ENCODE measurements at places on chromosomes 4 and X.

GRCh38 chrX:150223176-150224015 is 139.7 kb upstream of the MAMLD1 start:
- DNase-seq, result no peak

DNA sequence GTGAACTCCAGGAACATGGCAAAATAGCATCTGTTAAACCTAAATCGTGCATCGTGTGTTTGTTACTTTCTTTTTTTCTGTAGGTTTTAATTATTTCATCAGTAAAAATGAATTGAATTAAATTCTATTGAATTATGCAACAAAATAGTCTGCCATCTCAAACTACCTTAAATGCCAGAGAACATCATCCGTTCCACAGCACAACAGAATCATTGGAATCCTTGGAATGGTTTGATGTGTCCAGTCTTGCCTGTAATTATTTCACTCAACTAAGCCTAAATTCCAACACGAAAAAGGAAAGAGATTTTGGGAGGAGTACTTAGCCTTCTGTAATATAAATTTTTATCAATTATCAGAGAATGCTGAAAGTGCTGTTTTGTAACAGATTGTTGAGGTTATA is 17.1 kb upstream of the SLC7A11 start:
- no peak for DNase-seq

DNA sequence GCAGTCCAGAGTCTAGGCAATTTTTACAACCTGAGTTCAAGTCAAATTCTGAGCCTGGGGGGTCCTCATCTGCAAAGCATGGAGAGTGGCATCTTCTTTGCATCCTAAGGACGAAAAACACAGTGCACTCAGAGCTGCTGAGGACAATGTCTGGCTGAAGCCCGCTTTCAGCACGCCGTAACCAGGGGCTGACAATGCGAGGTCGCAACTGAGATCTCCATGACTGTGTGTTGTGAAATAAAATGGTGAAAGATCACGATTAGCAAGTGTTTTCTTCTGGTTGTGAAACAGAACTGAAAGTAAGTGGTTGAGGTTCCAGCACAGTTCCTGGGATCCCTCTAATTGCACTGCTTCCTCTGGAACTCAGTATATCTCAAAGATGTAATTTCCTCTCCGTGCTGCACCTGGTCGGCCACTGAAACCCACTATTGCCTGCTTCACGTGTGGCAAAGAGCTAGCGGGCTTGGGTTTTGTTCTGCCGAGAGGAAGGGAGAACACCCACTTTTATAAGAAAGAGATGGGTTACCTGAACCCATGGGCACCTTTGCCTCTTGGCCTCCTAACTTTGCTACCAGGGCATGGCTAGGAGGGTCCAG is 7.7 kb upstream of the F11 start:
- DNase-seq, result no peak

DNA sequence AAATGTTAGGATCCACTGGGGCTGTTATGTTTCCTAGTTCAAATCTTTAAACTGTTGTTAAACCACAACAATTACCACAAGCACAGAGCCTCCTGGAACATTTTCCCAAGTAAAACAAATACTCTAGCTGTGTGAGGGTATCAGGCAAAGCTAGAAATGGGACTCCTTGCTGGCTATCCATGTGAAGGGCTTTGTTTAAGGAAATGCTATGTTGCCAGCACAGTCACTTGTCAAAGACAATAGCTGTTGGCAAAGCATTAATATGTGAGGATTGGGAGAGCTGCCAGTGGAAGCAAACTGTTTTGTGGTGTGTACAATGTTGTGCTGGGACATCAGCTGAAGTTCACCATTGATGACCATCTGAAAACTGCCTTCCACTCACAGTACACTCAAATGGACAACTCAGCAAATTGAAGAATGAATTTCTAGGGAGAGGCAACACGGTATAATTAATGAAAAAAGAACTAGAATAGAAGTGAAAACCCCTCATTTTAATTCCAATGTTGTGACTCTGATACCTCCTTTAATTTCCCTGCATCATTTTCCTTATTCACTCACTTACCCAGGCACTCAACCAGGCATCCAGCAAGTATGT is 100.8 kb downstream of the ANXA3 start:
- DNase-seq, result peak; percentile 68

DNA sequence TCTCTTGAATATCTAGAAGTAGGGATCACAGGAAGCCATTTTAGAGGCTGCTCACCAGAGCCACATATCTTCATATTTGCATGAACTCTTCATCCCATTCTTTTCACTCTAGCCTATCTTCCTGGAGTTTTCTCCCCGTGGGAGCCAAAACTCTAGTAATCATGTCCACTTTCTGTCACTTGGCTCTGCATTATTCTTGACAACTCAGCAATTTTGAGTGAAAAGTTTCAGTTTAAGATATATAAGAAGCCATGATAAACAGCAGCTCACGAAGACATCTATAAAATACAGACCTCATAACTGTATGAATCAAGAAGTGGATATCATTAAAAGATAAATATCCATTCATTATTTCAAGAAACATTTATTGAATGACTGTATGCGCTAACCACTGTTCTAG is 79.1 kb upstream of the NR0B1 start:
- no peak for DNase-seq

GRCh38 chr4:125519371-125520146 is 204.8 kb downstream of the FAT4 start:
- no peak for DNase-seq

DNA sequence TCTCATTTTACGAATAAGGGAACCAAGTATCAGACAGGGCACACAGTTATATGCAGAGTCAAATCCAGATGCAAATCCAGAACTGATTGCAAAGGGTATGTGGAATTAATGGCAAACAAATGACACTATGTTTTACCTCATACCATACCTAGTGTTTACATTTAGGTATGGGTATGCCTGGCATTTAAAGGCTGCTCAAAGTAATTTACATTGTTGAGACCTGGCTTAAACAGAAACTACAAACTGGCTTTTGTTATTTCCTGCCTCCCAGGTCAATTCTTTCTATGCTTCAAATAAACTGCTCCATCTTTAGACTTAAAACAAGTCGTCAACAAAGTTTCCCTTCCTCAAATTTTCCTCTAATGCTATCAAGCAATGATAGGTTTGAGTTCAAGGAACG is 33.7 kb downstream of the ANKRD17 start:
- DNase-seq, result no peak

DNA sequence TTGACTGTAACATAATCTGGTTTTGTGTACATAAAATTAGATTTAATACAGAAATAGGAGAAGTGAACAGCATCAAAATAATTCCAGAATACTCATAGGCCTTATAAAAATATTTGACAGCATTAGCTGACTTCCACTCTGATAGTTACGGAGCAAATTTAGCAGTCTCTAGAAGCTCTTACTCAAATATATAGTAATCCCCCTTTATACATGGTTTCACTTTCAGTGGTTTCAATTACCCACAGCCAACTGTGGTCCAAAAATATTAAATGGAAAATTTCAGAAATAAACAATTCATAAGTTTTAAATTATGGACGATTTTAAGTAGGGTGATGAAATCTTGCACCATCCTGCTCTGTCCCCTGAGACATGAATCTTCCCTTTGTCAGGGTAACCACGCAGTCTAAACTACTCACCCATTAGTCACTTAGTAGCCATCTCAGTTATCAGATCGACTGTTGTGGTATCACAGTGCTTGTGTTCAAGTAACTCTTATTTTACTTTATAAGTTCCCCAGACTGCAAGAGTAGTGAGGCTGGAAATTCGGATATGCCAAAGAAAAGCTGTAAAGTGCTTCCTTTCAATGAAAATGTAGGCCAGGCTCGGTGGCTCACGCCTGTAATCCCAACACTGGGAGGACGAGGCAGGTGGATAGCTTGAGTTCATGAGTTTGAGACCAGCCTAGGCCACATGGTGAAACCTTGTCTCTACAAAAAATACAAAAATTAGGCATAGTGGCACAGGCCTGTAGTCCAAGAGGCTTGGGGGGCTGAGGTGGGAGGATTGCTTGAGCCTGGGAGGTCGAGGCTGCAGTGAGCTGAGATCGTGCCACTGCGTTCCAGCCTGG is 17.2 kb upstream of the RTL9 start:
- DNase-seq, result peak; percentile 93

- DNase-seq, result no peak
Measured at GRCh38 chrX:15849555-15849954, 5.1 kb downstream of the AP1S2 start.

- DNase-seq, result no peak
Measured at GRCh38 chr4:2071252-2071911, 12.3 kb downstream of the NAT8L start.

GRCh38 chr4:20264688-20265087 is 13.0 kb downstream of the SLIT2 start:
- no peak for DNase-seq

GRCh38 chr4:137387924-137388323 is 144.4 kb downstream of the PCDH18 start:
- DNase-seq, result peak; percentile 68

- peak; percentile 43 for DNase-seq
Measured at GRCh38 chr4:138034871-138035270, 207.3 kb downstream of the SLC7A11 start.

- DNase-seq, result no peak
Measured at GRCh38 chr4:147401221-147401620, 79.7 kb upstream of the EDNRA start.

DNA sequence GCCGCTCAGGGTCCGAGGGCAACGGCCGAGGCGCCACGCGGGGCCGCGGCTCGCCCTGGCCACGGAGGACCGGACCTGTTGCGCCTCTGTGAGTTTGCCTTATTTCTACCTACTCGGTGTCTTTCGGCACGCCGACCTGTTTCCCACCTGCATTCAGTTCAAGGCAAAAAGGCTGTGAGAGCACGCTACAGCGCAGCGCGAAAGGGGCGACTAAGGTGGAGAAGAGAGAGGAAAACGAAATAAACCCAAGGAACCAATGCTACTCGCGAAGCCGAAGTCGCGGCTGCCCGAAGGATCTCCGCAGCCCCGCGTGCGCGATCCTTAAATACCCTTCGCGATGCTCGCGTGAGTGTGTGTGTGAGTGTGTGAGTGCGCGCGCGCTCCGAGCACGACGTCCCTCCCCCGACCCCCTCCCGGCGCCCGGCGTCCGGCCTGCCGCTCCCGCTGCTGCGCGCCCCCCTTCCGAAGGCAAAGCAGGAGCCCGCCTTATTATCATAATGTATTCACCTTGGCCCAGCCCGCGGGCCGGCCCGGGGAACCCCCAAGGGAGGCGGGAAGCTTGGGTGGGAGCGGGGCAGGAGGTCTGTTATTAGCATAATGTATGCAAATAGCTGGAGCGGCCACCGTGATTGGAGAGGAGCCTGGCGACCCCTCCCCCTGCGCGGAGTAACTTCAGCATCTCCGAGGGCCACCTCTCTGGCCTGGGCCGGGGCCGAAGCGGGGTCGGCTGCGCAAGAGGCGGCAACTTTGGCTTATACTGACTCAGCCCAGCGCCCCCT is at the start of gene COL25A1:
TSS of gene COL25A1 (minus strand) at position 298 of the 779 bp plus-strand sequence.
- DNase-seq, result peak; percentile 30

DNA sequence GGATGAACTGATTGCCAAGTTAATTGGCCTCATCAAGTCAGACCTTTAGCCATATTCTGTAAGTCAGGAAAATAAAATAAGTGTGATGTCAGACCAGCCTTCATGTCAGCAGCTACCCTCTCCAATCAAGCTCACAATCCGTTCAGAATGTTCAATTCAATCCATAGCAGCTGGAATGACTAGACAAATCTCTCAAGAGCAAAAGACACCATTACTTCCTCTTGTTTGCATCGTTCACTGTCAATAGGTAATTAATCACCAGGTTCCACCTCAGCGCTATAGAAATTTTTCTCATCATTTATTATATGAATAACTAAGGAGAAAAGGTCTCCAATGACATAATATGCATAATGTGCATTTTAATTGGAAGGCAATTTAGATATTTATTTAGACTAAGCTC is 321.0 kb upstream of the GRIA3 start:
- no peak for DNase-seq

DNA sequence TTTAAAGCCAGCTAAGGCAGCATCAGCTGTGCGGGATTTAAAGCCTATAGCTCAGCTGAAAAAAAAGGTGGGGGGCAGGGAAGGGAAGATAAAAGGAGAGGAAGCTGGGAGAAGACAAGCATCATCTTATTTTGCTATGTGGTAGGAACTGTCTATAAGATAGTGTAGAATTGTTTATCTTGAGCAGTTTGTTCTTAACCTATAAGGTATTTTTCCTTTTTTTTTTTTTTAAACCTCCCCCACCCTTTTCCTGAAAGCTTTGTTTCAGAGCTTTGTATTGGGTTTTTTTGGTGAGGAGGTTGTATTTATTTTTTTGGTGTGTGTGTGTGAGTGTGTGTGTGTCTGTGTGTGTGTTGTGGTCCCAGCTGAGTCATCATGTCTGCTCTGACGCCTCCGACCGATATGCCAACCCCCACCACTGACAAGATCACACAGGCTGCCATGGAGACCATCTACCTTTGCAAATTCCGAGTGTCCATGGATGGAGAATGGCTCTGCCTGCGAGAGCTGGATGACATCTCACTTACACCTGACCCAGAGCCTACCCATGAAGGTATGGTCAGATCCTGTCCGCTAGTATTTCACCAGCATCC is 531 bp downstream of the RUFY3 start:
- peak; percentile 75 for DNase-seq

- DNase-seq, result no peak
Measured at GRCh38 chrX:64190136-64190740, 15.3 kb downstream of the AMER1 start.

DNA sequence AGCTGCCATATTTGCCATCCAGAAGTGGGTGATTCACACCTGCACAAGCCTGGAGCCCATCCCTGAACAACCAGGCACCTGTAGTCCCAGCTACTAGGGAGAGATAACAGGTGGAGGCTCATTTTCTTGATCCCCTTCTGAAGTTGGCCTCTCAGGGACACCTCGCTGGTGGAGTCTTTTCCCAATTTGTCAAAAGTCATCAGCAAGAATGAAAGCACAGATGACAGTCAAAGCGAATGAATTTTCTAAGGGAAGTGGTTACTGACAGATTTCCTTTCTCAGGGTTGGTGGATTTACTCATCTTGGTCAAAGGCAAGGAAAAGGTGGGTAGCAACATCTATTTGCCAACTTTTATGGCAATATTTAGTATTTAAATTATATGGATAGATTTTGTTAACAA is 36.5 kb downstream of the FGFBP1 start:
- no peak for DNase-seq

DNA sequence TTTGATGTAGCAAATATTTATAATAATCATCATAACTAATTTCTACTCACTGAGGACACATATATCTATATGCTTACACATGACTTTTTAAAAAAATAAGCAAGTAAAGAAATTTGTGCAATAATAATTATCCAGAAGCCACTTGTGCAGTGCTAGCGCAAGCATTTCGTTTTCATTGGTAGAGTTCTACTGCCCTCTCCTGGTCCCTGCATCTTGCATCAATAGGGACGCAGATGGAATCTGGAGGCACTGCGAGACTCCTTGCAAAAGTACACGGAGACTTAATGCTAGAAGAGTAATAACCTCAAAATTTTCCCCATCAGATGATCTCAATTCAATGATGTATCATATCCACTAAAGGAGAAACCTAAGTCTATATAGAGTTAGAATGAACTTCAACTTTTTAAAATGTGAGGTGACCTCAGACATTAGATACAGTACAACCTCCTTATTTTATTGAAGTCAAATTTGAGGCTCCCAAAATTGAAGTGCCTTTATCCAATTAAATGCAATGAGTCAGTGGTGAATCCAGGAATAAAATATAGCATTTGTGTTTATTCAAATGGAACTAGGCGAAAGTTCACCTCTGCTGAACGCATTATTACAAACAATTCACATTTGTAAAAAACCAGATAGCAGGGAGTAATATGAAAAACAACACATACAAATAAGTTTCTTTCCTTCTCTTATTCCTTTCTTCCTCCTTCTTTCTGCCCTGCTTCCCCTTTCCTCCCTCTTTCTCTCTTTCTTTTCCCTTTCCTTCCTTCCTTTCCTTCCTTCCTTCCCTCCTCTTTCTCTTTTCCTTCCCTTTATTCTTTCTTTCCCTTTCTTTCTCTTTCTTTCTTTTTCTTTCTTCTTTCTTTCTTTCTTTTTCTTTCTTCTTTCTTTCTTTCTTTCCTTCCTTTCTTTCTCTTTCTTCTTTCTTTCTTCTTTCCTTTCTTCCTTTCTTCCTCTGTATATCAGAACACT is 450.0 kb downstream of the ANKRD50 start:
- DNase-seq, result peak; percentile 84
